ENCODE measurements at places on chromosomes 12 and 14. TPM values are rescaled to one million over a fixed set of nuclear protein-coding genes. Genes with fewer than 3 reads are reported as not detected.

RNF212B gene
- total RNA-seq: not detected

LHX5 gene
- 0.24 TPM for total RNA-seq

KLRD1 gene
- 0.24 TPM for total RNA-seq

TAS2R31 gene
- not detected for total RNA-seq

CYP46A1 gene
- total RNA-seq: not detected

KIAA0586 gene
- total RNA-seq: 8.9 TPM

GPR162 gene
- total RNA-seq: 0.72 TPM

P2RX2 gene
- not detected for total RNA-seq

GPRC5A gene
- total RNA-seq: 6.6 TPM

CHGA gene
- not detected for total RNA-seq

GPATCH2L gene
- total RNA-seq: 33.0 TPM

KCNC2 gene
- not detected for total RNA-seq

SLC41A2 gene
- 0.85 TPM for total RNA-seq

FLVCR2 gene
- total RNA-seq: 1.7 TPM

CRIP2 gene
- 64.8 TPM for total RNA-seq

DACT1 gene
- not detected for total RNA-seq

RNASE3 gene
- not detected for total RNA-seq

SPIC gene
- total RNA-seq: not detected

ALDH2 gene
- total RNA-seq: 45.4 TPM

KRT85 gene
- total RNA-seq: not detected

DTX1 gene
- not detected for total RNA-seq

PTGDR gene
- not detected for total RNA-seq

LMO3 gene
- total RNA-seq: under 0.01 TPM

PSMC1 gene
- total RNA-seq: 134 TPM

FOXG1 gene
- not detected for total RNA-seq

KRT72 gene
- not detected for total RNA-seq

ANKRD9 gene
- total RNA-seq: 49.9 TPM

LGR5 gene
- total RNA-seq: not detected

KLRB1 gene
- not detected for total RNA-seq

ESR2 gene
- total RNA-seq: under 0.01 TPM

SLC38A4 gene
- 1.1 TPM for total RNA-seq

BCDIN3D gene
- 8.5 TPM for total RNA-seq

SALL2 gene
- 0.85 TPM for total RNA-seq

RAPGEF3 gene
- 8.2 TPM for total RNA-seq

AQP2 gene
- not detected for total RNA-seq

PNMA1 gene
- 9.6 TPM for total RNA-seq

ADAM21 gene
- total RNA-seq: 0.64 TPM

EXOC3L4 gene
- total RNA-seq: 0.48 TPM

GPR137C gene
- total RNA-seq: under 0.01 TPM

MYO1H gene
- not detected for total RNA-seq

OTUB2 gene
- 1.7 TPM for total RNA-seq

CCNB1IP1 gene
- 144 TPM for total RNA-seq

GARIN6 gene
- not detected for total RNA-seq
